ENCODE measurements at places on chromosomes 4 and X.

- DNase-seq, result no peak
Measured at GRCh38 chr4:82733636-82734035, 65.0 kb downstream of the SCD5 start.

- peak; percentile 74 for DNase-seq
Measured at GRCh38 chrX:76148753-76149152, 24.1 kb upstream of the PBDC1 start.

- no peak for DNase-seq
Measured at GRCh38 chr4:126890383-126890782, 742.4 kb upstream of the INTU start.

GRCh38 chrX:153773741-153774575, 6.9 kb upstream of the SRPK3 start:
- DNase-seq, result no peak

GRCh38 chr4:95071851-95072250, 314.1 kb downstream of the BMPR1B start:
- DNase-seq, result no peak

- no peak for DNase-seq
Measured at GRCh38 chr4:106140601-106141000, 175.4 kb downstream of the TBCK start.

- no peak for DNase-seq
Measured at GRCh38 chr4:95426455-95426854, 122.3 kb downstream of the UNC5C start.

GRCh38 chr4:52036886-52037530, 1.1 kb downstream of the SGCB start:
- no peak for DNase-seq

GRCh38 chr4:101718810-101719209, 71.7 kb upstream of the BANK1 start:
- DNase-seq, result no peak

- no peak for DNase-seq
Measured at GRCh38 chr4:138902705-138903104, 112.9 kb upstream of the NOCT start.

GRCh38 chrX:78831523-78831922, 84.0 kb downstream of the LPAR4 start:
- DNase-seq, result no peak

GRCh38 chr4:113584407-113585150, 177.0 kb downstream of the CAMK2D start:
- no peak for DNase-seq

GRCh38 chr4:178612733-178613132, 1170.5 kb upstream of the AGA start:
- no peak for DNase-seq

GRCh38 chr4:134537701-134538100, 336.1 kb upstream of the PABPC4L start:
- no peak for DNase-seq

DNA sequence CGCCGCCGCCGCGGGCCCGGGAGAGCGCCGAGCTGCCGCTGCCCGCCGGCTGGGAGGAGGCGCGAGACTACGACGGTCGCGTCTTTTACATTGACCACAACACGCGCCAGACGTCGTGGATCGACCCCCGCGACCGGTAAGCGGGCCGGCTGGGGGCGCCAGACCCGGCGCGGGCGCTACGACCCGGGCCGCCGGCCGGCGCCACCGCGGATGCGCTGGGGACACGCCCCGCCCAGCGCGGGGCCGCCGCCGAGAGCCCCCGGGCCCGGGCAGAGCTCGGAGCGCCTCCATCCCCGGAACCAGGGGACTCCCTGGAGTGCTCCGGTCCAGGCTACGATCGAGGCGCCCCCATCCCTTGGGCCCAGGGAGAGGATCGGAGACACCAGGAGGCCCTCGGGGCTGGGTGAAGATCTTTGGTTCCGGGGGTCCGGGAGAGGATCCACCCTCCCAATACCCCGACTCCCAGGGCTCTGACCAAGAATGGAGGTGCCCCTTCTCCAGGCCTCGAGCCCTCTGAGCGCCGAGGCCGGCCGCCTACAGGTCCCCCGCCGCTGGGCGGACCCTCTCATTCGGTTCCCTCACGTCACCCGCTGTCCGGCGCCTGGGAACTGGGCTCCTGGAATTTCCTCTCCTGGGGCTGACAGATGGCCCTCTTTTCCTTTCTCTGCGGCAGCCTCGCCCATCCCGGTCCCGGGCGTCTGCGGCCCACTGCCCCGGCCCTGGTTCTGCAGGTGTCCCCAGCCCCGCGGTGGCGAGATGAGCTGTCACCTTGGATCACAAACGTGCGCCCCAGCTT, 48.8 kb downstream of the CLDN34 start:
- DNase-seq, result no peak

DNA sequence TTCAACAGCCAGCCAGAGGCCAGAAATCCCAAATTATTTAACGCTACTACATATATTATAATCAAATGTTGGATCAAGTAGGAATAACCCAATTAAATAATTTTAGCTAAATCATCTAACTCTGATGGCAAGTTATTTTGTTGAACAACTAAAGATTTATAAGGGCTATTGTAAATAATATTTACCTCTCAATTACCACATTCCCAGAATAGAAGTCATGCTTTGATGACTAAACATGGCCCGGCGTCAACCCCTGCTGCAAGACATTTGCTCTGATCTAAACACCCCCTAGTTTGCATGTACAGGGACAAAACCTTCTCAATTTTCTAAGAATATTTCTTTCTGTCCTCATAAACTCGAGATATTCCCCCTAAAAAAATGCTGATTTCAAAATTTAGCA, 14.2 kb downstream of the VEGFC start:
- no peak for DNase-seq

GRCh38 chrX:13167481-13168231, 123.2 kb upstream of the FAM9C start:
- no peak for DNase-seq

DNA sequence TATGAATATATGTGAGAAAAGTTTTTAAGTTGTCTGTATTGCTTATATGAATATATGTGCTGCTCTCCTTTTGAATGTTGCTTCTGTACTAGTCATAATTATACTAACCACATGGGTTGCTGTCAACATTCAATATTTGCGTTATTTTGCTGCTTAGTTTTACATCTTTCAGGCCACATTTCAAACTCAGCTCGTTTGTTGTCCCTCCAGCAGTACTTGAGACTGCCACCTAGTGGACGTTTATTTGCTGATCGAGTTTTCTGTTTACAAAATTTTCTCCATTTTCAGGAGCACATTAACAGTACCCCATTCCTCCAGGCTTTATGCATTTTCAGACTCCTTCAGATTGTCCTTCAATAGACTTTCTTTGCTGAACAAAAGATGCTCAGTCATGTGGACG, 75.8 kb downstream of the NUDT11 start:
- DNase-seq, result no peak

DNA sequence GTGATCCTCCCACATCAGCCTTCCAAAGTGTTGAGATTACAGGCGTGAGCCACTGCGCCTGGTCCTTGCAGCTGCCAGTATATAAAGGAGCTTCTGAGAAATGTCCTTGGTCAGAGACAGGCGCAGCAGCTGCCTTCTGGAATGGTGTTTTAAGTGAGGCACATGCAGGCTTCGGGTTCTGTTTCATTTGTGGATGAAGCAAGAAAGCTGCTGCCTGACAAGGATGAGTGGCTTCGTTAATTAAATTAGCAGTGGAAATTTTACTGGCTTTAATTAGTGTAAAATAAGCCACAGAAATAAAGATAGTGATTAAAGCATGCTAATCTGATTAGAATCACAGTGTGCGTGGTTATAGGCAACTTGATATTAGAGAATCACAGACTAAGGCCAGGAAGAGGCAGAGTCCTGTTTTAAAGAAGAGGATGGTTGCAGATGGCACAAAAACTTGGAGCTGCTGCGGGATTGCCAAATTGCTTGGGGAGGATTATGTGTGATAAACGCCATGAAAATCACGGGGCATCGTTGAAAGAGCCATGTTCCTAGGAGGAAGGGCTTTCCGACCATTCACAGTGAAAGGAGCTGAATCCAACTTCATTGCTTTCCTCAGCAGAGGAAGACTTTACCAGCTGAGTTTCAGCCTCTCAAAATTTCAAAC, 348.4 kb upstream of the FAT1 start:
- no peak for DNase-seq

GRCh38 chr4:40264497-40264896, 67.7 kb downstream of the RHOH start:
- no peak for DNase-seq

GRCh38 chr4:175657571-175657970, 154.5 kb downstream of the GPM6A start:
- no peak for DNase-seq

DNA sequence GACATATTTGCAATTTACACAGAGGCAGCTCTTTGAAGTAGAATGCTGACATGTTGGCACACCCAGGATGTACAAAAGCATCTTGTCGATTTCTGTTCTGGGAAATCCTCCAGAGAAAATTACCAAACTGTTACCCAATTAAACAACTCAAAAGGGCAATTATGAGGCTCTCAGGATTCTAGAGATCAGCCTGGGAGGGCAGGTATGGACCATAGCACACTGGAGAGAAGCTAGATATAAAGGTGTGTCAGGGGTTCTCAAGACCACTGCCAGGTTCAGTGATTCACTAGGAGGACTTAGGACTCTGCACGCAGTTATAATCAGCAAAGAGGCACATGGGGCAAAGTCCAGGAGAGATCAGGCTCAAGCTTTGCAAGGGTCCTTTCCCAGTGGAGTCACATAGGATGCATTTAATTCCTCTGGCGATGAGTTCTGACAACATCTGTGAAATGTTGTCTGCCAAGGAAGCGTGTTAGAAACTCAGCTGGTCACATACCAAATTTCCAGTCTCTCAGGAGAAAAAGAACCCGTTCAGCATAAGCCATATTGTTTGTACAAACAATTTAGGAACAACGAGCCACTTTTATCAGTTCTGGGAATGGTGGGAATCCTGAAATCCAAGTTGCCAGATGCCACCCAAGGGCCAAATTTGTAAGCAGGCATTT, 100.8 kb downstream of the SYTL5 start:
- no peak for DNase-seq

- no peak for DNase-seq
Measured at GRCh38 chr4:39865280-39865679, 112.4 kb downstream of the PDS5A start.

GRCh38 chrX:154123241-154124219, 20.5 kb upstream of the OPN1LW start:
- DNase-seq, result peak; percentile 57

DNA sequence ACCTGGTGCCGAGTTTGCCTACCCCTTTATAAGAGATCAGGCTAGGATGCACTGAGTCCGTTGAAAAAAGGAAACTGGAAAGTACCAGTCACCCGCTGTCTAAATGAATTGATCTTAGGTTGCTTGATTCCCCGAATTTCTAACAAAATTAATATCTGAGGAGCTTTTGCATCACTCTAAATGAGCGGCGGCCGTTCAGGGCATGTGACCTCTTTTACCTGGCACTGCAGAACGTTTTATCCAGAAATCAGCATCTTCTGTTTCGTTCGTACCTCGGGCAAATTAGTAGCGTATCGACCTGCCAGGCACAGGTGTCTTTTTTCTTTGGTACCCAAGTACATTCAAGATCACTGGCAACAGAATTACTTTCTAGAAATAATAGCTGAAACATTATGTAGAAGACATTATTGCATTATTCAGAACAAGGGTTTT, 876 bp downstream of the KLHL2 start:
- no peak for DNase-seq

- DNase-seq, result no peak
Measured at GRCh38 chrX:148534291-148534690, 33.9 kb downstream of the AFF2 start.

GRCh38 chr4:176780995-176781738, 11.6 kb downstream of the VEGFC start:
- DNase-seq, result no peak

DNA sequence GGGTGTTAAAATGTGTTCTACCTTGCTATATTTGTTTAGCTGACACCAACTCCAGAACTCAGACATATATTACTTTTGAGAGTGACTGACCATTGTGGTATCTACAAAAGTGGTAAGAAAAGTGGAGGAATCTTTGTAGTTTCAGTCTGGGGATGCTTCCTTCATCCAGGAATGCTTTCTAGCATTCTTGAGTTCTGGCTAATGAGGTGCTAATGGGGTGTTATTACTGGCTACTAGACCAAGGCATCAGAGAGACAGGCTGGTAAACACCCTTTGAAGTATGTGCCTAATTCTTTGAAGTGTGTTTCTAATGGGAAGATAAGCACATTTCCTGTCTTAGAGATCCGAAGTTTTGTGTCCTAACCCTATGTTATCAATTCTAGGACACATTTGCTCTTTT, 310.4 kb downstream of the SPRY1 start:
- DNase-seq, result no peak

GRCh38 chr4:77418333-77418732, 187.3 kb upstream of the CXCL13 start:
- DNase-seq, result no peak

DNA sequence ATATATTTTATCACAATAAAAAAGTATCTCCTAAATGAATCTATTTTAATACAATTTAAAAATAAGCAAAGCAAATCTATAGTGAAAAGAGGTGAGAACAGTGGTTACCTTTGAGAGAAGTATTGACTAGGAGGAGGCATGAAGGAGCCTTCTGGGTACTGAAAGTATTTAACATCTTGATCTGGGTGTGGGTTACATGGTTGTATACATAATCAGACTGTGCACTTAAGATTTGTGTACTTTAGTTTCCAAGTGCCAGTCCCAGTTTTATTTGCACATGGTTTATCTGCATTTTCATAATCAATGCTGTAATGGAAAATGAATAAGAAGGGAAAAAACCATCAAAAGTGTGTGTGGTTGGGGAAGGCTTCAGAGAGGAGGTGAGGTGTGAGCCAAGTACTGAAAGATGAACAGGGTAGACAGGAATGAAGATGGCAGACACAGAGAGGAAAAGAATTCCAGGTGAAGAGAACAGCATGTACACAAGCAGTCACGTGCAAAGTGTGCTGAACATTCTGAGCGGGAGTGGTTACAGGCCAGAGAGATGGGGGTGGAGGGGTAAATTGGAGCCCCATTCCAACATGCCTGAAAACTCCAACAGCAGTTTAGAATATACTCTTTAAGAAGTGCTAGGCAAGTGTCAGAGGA, 14.6 kb downstream of the MAP7D2 start:
- no peak for DNase-seq

DNA sequence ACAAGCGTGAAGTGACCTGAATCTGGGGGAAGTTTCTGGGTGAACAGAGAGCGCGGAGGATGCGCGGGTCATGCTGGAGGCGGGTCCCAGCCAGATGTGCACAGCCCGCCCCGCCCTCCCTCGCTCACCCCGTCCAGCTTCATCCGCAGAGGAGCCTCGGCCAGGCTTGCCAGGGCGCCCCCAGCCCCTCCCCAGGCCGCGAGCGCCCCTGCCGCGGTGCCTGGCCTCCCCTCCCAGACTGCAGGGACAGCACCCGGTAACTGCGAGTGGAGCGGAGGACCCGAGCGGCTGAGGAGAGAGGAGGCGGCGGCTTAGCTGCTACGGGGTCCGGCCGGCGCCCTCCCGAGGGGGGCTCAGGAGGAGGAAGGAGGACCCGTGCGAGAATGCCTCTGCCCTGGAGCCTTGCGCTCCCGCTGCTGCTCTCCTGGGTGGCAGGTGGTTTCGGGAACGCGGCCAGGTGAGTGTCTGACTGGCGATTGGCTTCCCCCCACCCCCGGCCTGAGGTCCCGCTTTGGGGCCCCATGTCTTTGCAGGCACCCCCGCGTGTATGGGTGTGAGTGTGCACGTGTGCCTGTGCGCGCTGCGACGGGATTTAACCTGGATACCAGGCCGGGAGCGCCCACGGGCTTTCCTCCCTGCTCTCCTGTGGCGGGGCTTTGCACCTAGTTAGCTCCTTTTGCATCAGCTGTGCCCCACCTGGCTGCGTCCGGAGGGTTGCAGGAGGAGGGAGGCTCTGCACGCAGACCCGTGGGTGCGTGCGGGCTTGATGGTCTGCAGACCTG, at the start of gene EGFL6:
Gene EGFL6, plus strand, starts transcription at position 123 of the 782 bp plus-strand sequence. Its CDS starts 261 bp downstream, at position 384.
- no peak for DNase-seq

GRCh38 chr4:140095694-140096482, 58.1 kb downstream of the MAML3 start:
- DNase-seq, result peak; percentile 81
